ENCODE measurements at places on chromosomes 13 and 19.

- no peak for DNase-seq
These were observed 92.7 kb downstream of the ATP11A start for GRCh38 chr13:112782429-112783010.

DNA sequence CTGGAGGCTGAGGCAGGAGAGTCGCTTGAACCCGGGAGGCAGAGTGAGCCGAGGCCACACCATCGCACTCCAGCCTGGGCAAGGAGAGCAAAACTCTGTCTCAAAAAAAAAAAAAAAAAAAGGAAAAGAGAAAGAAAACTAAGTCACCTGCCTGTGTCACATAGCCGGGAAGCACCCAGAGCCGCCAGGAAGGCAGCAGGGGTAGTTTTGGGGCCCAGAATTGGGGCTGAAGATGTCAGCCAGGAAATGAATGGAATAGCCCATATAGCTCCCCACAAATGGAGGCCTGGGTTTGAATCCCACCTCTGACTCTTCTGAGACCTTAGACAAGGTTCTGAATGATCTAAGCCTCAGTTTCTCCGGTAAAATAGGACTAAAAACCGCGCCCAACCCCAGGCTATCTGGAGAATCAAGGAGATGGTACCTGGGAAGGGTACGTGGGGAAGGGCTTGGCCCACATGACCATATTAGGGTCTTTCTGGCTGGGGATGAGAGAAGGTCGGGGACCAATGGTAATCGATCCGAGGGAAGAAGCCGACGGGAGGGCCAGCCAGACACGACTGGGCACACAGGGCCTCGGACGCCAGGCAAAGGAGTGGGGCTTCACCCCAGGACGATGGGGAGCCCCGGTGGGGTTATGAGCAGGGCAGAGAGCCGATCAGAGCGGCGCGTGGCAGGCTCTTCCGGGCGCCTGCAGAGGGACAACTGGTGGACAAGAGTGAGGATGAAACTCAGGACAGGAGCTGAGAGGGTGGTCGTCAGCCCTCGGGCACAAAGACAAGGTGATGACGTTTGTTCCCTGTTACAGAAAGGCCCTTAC, 14.4 kb downstream of the CCDC124 start:
- DNase-seq = no peak

- no peak for DNase-seq
These were observed 16.3 kb downstream of the ZNF565 start for GRCh38 chr19:36198119-36198518.

GRCh38 chr19:31103228-31103627, 246.0 kb downstream of the TSHZ3 start:
- no peak for DNase-seq

DNA sequence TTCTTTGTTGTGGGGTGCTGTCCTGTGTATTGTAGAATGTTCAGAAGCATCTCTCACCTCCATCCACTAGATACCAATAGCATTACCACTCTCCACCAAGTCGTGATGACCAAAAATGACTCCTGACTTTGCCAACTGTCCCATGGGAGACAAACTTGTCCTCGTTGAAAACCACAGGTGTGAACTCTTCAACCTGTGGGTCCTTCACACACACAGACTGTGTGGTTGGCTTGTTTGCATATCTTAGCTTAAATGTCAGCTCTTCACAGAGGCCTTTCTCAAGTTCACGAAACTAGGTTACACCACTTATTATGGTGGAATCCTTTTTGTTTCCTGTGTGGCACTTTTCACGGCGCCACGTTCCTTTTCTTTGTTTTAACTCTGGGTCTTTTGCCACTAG, 6.8 kb downstream of the GPC5 start:
- no peak for DNase-seq

GRCh38 chr19:40523322-40524047, 53.2 kb upstream of the SHKBP1 start:
- peak; percentile 27 for DNase-seq

- DNase-seq = no peak
These were observed 57.0 kb downstream of the ERCC5 start for GRCh38 chr13:102902789-102903347.

DNA sequence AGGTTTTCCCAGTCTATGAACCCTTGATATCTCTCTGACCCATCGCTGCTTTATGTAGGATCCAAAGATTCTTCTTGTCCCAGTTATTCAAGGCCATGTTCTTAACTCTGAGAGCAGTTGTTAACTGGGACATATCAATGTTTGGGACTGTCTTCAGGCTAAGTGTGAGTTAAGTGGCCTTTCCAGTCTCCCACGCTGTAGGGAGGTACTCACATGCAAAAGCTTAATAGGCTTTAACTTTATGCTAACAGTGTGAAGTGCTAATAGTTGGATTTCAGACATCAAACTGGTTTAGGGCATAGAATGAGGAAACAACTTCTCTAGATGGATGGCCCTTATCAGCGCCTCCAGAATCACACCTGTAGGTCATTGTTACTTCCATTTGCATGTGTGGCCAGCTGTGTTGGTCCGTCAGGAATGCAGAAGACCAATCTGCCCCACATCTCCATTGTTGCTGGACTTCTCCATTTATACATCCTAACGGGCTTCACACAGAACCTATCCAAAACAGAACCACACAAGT, 104.7 kb upstream of the MBNL2 start:
- DNase-seq = no peak

GRCh38 chr13:42305503-42305902, 33.6 kb downstream of the AKAP11 start:
- no peak for DNase-seq

- DNase-seq = no peak
These were observed 1.1 kb downstream of the SHISA2 start for GRCh38 chr13:26050568-26051230.

GRCh38 chr19:38640368-38640767, 7.1 kb upstream of the ACTN4 start:
- no peak for DNase-seq

DNA sequence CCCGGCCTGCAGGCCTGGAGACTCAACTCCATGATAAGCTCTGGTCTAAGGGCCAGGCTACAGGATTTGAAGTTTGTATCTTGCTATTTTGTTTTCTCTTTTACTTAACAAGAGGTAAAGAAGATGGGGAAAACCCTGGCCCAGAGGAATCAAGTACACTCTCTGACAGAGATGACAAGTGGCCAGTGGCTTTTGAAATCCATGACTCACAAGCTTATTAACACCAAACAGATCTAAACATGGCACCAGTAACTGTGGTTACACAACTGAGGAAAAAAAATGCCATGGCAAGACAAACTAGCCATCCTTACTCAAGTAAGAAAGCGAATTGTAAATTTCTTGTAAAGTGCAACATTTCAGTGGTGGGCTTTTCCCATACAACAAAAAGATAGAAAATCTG, 72.6 kb upstream of the SERTM1 start:
- DNase-seq = no peak

DNA sequence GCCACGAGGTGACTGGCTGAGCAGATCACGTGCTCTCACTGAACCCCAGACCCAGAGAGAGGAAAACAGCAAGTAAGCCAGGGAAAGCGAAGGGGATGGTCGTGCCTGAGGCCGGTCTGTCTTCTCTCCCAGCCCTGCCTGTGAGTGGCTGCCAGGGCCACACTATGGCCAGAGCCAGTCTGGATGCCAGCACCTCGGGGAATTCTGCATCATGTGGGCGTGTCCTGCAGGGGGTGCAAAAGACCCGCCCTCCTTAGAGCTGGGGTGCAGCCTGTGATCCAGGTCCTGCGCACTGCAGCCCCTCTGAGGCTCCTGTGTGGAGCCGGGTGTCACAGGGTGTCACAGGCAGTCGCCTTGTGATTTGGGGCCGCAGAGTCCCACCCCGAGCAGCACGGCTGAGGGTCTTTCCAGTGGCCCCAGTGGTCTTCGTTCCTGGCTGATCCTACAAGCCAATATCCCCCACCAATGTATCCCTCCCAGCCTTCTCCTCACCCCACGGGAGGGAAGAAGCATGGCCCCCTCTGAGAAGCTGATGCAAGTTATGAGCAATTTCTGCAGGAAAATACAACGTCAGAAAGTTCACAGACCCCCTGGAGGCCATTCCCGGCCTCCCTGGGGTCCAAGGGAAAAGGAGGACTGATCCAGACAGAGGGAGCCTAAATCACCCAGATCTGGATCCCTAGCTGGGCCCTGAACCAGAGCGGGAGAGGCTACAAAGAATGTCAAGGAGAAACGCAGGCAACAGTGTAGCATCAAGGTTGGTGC, 7.7 kb downstream of the PPP1R12C start:
- DNase-seq = no peak

- no peak for DNase-seq
These were observed 136.2 kb upstream of the RNF113B start for GRCh38 chr13:98313023-98313921.

- DNase-seq = no peak
These were observed 15.6 kb downstream of the CLDN10 start for GRCh38 chr13:95568131-95568530.

GRCh38 chr13:75345193-75345592, 136.8 kb downstream of the TBC1D4 start:
- DNase-seq = no peak

GRCh38 chr13:84784443-84785153, 902.3 kb upstream of the SLITRK1 start:
- DNase-seq = no peak

DNA sequence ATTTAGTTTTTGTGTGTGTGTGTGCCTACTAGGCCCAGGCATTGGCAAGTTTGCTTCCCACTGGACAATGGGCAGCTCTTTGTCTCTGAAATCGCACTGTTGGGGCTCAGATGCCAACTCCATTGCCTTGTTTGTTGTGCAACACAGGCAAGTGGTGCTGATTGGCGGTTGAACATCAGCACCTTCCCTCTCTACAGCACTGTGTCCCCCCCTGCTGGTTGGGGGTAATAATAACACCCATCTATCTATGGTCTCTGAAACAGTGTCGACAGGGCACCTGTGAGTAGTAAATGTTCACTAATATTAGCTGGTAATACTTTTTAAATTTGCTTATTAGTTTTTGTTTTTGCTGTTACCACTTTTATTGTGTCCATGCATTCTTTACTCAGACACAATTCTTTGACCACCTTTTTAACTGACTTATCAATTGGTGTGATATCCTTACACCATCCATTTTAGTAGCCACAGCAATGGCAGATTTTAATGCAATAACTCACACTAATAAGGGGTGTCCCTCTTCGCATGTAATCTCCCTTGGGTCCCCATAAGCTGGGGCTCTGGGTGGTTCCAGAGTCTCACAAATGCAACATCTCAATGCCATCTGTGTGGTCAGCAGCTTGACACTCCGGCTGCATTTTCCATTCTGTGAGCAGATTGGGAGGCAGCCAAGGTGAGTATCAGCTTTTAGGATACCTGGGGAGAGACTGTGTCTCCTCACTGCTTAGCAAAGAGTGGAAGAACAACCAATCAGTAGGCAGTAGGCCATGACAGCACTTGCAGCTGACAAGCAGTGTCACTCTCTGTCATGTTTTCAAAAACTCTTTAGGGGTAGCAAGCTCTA, 47.7 kb upstream of the UQCRFS1 start:
- no peak for DNase-seq

- no peak for DNase-seq
These were observed 166.1 kb downstream of the LIG4 start for GRCh38 chr13:108049211-108049610.

- DNase-seq = no peak
These were observed 22.9 kb upstream of the MYDGF start for GRCh38 chr19:4693078-4693350.

GRCh38 chr19:5006201-5006600, 37.3 kb downstream of the KDM4B start:
- no peak for DNase-seq

DNA sequence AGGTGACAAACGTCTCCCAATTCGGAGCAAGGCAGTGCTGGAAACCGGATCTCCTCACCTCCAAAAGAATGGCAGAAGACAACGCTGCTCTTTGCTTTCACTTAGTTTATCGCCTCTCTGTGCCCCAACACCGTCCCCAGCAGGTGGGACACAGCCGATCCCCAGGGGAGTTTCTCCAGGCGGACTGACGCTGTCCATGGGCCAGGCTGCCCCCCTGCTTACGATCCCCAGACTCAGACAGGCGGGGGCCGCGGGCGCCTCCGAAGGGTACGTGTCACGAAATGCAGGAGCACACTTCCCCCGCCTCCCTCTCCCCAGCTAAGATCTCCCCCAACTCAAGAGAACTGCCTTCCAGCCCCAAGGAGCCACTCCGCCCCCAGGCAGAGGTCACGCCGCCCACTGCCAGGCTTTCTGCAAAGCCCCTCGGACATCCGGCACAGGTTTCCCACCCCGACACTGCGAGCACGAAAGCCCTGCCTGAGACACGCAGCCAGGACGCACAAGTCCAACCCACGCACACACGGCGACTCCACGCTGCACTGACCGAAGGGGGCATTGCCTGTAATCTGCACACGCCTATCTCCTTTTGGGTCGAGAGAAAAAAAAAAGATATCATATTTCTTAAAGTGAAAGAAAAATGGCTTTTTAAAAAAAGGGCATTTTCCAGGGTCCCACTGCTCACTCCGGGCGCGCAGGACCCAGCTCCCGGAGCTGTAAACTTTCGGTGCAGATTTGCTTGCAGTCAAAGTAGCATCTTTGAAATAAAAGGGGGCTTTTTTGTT, 2.0 kb downstream of the SPRY2 start:
- DNase-seq = no peak

GRCh38 chr19:18167975-18168645, 5.5 kb upstream of the IFI30 start:
- peak; percentile 43 for DNase-seq

DNA sequence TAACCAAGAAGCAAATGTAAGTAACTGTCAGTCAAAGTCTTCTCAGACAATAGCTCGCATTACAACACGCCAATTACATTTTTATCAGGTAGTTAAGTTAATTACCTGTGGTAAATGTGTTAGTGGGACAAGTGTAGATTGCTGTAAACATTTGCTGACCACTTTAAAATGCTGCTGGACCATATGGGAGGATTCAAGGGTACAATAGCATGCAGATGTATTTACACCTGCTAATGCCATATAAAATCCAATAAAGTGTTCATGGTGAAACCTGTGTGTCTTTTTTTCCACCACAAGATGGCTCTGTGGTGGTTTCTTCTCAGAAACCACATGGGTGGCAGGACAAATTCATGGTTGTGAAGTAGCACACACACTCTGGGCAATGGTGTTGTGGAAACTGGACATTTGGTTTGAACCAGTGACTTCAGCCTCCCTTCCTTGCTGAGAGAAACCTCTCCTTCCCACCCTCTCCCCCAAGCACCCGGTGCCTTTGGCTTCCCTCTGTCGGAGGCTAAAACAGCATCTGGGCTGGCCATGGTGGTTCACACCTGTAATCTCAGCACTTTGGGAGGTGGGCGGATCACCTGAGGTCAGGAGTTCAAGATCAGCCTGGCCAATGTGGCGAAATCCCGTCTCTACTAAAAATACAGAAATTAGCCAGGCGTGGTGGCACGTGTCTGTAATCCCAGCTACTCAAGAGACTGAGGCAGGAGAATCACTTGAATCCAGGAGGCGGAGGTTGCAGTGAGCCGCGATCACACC, 18.1 kb upstream of the GTF3A start:
- no peak for DNase-seq
